ENCODE measurements at places on chromosomes 13 and 19. TPM values are rescaled to one million over a fixed set of nuclear protein-coding genes. Genes with fewer than 3 reads are reported as not detected.

The RFPL4AL1 gene
- not detected for total RNA-seq

GRCh38 chr13:82751206-82751605 is 1131.1 kb downstream of the SLITRK1 start:
- DNase-seq = no peak

The TTC9B gene
- not detected for total RNA-seq

The KRTDAP gene
- total RNA-seq = not detected

The ZNF223 gene
- 8.6 TPM for total RNA-seq
